CD4-positive, alpha-beta T cell treated with Interleukin-6 for 4 hours (primary cell): ENCODE measurements at places on chromosomes 16 and 17.

GRCh38 chr16:716768-717325 is 1.9 kb downstream of the METRN start:
- no peak for DNase-seq

DNA sequence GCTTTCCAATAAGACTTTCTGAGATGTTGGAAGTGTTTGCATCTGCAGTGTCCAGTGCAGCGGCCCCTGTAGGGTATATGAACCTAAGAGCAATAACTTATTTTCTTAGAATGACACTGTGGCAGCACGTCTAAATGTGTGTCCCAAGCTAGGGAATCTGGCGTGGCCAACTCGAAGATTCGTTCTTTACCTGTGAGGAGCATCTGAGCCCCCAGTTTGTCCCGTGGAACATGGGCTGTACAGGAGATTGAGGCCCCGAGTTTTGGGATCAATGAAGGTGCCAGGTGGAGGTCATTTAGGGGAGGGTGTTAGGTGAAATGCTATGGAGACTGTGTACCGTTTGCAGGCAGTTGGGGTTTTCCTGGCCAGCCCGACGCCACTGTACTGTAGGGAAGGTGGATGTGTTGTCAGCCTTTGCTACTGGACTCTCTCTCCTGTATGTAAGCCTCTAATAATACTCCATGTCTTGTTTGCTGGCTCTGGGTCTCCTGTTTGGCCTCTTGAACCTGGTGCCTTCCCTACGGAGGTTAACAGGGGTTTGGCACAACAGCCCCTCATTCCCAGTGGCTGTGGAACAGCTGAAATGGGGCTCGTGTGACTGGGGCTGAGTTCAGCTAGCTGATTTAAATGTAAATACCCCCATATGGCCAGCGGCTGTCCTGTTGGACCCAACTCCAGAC is 45.5 kb upstream of the SDK2 start:
- DNase-seq = no peak

DNA sequence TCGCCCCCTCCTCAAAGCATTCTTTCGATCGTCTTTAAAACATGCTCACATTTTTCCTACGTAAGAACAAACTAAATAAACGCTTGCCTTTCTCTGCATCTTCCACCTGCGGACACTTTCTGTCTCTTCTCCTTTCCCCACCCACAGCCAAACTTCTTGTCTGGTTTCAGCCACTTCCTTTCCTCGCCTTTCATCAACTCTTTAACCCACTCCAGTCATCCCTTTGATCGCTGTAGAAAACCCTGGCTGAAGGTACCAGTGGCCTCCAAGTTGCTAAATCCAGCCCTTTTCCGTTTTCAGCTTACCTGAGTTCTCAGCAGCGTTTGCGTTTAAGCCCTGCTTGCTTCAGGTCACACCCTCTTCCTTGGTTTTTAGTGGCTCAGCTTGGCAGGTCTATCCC is 483 bp downstream of the RPA1 start:
- peak; percentile 5 for DNase-seq

DNA sequence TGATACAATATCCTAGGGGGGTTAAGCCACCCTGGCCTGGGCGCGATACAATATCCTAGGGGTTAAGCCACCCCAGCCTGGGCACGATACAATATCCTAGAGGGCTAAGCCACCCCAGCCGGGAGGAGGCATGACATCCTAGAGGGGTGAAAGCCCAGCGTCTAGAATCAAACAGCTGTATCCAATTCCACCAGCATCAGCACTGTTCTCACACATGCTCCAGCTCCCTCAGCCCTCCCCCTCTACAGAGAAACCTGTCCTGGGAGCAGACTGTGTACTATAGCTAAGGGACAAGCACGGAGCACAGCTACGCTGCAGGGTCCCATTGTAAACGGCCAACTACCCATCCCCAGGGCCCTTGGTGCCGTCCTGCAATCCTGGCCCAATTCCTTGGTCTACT is 6.2 kb downstream of the GINS2 start:
- DNase-seq = no peak

DNA sequence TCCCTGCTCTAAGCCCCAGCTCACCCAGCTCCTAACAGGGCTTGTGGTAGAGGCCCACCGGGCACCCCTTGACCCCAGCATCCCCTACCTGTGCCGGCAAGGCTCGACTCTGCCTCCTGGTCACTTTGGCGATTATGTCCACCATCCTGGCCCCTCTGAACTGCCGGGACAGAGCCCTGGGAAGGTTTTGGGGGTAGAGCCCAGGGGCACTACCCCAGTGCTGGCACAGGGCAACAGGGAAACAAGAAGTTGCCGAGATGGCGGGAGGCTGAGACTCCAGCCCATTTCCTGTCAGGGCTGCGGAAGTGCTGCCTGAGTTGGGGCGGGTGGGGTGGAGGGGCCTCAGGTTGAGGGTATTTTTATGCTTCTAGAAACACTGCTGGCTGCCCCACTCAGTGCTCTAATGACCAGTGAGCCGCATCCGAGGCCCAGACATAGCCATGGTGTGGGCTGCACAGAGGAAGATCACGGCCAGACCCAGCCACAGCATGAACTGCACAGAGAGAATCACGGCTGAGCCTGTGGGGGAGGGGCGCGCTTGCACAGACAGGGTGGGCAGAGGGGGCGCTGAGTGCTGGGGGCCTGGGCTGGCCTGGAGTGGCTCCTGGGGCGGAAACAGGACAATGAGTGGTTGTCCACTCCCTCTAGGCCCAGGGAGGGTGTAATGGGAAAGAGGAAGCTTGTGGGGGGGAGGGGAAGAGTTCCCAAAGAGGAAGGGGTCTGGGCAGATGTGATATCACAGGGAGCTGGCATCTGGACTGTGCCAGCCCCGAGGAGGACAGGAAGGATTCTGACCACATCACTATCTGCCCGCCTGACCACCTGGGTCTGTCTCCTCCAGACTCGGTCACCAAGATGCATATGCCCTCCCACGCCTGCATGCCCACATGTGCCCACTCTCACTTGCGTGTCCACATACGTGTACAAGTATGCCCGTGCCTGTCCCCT is 22.3 kb downstream of the ARHGAP27 start:
- DNase-seq = peak; percentile 78

DNA sequence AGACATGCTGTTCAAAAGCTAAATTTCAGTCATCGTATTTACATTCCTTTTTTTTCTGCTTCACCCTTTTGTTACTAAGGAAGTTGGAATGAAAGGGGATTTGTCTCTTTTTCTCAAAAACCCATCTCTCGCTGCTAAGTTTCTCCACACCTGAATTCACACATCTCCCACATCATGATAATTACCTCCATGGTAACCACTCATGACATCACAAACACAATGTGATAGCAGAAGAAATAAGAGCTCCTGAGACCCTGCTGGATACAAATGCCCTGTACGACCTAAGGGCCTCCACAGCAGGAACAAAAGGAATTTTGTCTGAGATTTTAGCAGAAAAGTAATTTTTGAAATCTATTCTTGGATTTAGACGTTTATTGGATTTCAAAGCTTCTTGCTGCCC is 82.6 kb upstream of the GNAO1 start:
- no peak for DNase-seq

DNA sequence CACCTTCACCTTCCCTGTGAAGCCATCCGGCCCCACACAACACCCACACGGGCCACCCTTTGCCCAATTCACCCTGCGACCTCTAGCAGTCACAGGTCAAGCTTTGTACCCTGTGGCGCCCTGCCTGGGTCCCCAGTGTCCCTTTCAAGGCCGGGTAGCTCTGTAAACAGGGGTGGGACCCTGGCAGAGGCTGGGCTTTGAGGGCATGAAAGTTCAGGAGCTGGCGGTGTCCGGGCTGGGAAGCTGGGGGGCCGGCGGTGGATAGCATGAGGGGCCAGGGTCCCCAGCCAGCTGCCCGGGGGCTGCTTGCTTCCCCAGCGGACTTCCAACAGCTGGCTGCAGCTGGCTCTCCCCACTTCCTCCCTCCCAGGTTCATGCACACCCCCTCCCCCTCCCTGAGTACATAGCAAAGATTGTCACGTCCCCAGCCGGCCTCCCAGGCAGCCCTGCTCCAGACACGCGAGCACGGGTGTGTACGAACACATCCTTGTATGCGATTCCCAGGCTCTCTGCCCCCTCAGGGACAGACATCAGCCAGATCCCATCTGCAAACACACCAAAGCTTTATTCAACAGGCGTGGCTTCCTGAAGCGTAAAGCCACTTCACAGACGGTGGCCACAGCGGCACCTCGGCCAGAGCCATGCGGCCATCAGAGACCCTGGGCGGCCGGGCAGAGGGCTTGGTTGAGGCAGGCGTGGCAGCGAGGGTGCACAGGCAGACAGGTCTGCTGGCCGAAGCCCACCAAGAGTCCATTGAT is 8.2 kb downstream of the NTHL1 start:
- no peak for DNase-seq

GRCh38 chr16:12214509-12214908 is 238.0 kb downstream of the SNX29 start:
- no peak for DNase-seq
